ENCODE measurements at places on chromosomes 2 and 18. TPM values are rescaled to one million over a fixed set of nuclear protein-coding genes. Genes with fewer than 3 reads are reported as not detected.

DNA sequence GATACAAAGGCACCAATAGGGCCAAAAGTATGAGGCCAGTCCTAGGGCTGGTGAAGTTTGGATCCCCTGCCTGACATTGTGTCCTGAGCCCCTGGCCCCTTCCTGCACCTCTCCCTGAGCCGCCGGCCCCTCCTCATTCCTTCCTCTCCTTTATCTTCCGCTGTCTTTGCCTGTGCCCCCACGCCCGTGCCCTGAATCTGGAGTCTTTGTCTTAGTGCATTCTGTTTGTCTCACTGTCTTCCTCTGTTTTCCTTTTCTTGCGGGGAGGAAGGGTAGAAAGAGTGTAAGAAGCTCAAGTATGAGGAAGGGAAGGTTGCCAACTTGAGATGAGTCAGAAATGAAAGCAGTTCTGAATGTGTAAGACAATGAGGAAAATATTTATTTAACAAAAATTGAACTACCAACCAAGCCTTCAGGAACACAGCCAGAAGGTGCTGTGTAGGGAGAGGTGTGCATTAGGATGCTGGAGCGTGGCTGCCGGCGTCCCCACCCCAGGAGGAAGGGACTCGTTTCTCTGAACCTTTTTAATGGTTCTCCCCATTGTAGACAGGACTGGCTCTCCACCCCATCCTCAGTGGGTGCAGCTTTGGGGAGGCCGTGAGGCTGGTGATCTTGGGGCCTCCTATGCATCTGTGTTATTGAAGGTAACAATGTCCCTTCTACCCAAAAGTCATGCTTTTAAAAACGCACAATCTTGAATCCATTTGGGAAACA, 133.1 kb downstream of the NEDD4L start:
- no peaks in the 10 kb centered on the region for H3K27me3 ChIP-seq
- no peak overlapping the region for H3K4me3 ChIP-seq
- H3K4me1 ChIP-seq, result peaks cover 9% of the 10 kb centered on the region
- H3K27ac ChIP-seq, result no peak overlapping the region
- H3K36me3 ChIP-seq, result no peaks in the 10 kb centered on the region

GRCh38 chr2:132676999-132677398, 7.0 kb upstream of the LYPD1 start:
- no peaks in the 10 kb centered on the region for H3K4me1 ChIP-seq
- no peaks in the 10 kb centered on the region for H3K27me3 ChIP-seq
- H3K4me3 ChIP-seq, result no peak overlapping the region
- no peaks in the 10 kb centered on the region for H3K36me3 ChIP-seq
- no peak overlapping the region for H3K27ac ChIP-seq

- no peak for DNase-seq
- H3K27ac ChIP-seq, result no peak overlapping the region
- H3K4me3 ChIP-seq, result no peak overlapping the region
- H3K36me3 ChIP-seq, result no peaks in the 10 kb centered on the region
- H3K4me1 ChIP-seq, result no peaks in the 10 kb centered on the region
Observed at GRCh38 chr2:225493420-225494099, 94.0 kb downstream of the NYAP2 start.

The KLHL14 gene
- 0.21 TPM for total RNA-seq

DNA sequence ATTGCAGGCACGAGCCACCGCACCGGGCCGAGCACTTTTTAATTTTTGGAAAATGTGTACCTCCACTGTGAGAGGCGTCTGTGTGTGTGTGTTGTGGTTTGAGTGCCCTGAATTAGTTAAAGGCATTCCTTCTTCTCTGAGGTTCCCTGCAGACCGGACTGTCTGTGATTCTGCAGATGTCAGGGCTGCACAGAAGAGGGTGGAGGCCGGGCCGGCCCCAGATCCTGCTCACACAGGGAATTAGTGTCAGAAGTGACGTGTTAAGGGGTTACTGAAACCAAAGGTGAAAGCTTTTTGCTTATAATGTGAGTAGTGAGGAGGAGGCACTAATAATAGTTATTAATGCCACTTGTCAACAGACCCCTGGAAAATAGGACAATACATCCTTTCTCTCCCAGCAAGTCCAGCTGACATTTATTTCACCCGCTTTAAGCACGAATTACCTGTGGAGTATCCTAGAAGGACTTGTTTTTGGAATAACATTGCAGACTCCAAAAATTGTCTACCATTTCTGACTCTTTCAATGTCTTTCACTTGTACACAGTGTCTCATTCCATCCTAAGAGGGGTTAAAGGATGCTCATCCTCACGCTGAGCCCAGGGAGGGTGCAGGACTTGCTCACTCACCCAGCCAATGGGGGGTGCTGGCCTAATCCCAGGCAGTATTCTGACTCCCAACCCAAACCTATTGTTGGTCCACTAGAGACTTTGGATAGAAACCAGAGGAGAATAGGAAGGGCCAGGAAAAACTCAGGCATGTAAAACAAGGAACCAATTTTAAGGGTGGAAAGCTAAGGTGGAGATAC, 16.2 kb downstream of the ARHGAP25 start:
- peak; percentile 1 for DNase-seq
- H3K27me3 ChIP-seq, result no peaks in the 10 kb centered on the region
- H3K4me3 ChIP-seq, result no peak overlapping the region
- no peak overlapping the region for H3K27ac ChIP-seq

The ANKRD23 gene
- total RNA-seq, result 8.6 TPM

The TMEFF2 gene
- not detected for total RNA-seq

The LRATD1 gene
- 1.3 TPM for total RNA-seq

GRCh38 chr2:24015562-24016375, 5.9 kb downstream of the MFSD2B start:
- H3K27ac ChIP-seq, result no peak overlapping the region
- H3K4me3 ChIP-seq, result no peak overlapping the region
- H3K4me1 ChIP-seq, result no peaks in the 10 kb centered on the region
- peaks cover 10% of the 10 kb centered on the region for H3K27me3 ChIP-seq

The GCA gene
- 32.2 TPM for total RNA-seq

The NTSR2 gene
- 4.2 TPM for total RNA-seq

- H3K4me3 ChIP-seq, result no peak overlapping the region
- H3K27me3 ChIP-seq, result no peaks in the 10 kb centered on the region
- H3K27ac ChIP-seq, result no peak overlapping the region
Observed at GRCh38 chr2:7844414-7844965, 837.4 kb upstream of the ID2 start.

DNA sequence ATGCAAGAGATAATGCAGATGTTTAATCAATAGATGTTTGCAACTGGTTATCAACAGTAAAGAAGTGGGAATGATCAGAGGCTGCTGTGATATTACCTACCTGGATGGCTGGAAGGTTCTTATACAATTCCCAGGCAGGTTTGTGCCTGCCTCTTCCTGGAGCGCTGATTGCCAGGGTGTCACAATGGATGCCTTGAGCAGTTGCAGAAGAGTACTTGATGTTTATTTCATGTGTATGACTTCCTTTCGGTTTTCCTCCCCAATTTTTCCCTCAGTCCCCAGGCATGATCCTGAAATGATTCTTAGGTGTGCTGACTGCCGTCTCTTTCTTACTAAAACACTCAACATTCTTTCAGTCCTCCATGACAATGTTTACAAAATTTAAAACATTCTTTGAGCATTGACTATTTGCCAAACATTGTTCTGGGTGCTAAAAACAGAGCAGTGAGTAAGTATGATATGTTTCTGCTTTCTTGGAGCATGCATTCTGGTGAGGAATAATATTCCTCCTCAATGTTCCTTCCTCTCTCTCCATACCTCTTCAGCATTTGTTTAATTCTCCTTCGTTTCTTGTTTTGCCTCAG, 416.6 kb upstream of the TRIB2 start:
- DNase-seq, result no peak
- H3K4me3 ChIP-seq, result no peak overlapping the region
- no peaks in the 10 kb centered on the region for H3K27me3 ChIP-seq
- H3K4me1 ChIP-seq, result no peaks in the 10 kb centered on the region
- H3K36me3 ChIP-seq, result no peaks in the 10 kb centered on the region

- no peaks in the 10 kb centered on the region for H3K27me3 ChIP-seq
- no peaks in the 10 kb centered on the region for H3K4me1 ChIP-seq
- H3K36me3 ChIP-seq, result no peaks in the 10 kb centered on the region
- H3K27ac ChIP-seq, result no peak overlapping the region
Observed at GRCh38 chr18:10304853-10305252, 149.6 kb upstream of the APCDD1 start.

The GKN1 gene
- total RNA-seq, result not detected

The GALR1 gene
- 0.42 TPM for total RNA-seq

The KDM3A gene
- total RNA-seq, result 56.3 TPM

DNA sequence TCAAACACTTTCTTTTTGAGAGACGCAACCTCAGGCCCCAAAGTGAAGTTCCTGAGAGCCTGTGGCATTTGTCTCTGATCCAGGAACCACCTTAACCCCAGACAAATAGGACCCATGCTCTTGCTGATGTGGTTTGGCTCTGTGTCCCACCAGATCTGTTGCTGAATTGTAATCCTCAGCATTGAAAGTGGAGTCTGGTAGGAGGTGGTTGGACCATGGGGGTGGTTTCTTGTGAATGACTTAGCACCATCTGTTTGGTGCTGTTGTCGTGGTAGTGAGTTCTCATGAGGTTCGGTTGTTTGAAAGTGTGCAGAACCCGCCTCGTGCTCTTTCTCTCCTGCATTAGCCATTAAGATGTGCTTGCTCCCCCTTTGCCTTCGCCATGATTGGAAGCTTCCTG, 252.6 kb downstream of the FAM210A start:
- no peaks in the 10 kb centered on the region for H3K4me1 ChIP-seq
- no peaks in the 10 kb centered on the region for H3K36me3 ChIP-seq
- H3K4me3 ChIP-seq, result no peak overlapping the region
- H3K27me3 ChIP-seq, result no peaks in the 10 kb centered on the region
- H3K27ac ChIP-seq, result no peak overlapping the region

DNA sequence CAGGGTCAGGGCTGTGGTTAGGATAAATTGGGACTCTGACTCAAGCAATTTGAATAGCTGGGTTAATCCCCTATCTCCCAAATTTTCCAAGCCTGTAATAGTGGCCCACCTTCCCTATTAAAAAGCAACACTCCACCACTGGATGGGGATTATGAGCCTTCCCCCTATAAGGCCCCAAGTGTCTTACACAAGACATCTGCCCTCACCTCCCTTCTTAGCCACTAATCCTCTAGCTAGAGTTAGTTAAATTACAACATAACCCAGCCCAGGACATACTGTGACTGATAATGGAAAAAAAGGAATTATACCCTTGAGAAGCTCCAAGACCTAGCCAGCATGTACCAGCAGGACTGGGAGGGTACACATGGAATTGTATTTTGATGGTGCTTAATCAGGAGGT, 190.4 kb downstream of the NRP2 start:
- H3K4me3 ChIP-seq, result no peak overlapping the region
- DNase-seq, result no peak
- H3K27ac ChIP-seq, result no peak overlapping the region
- no peaks in the 10 kb centered on the region for H3K4me1 ChIP-seq

DNA sequence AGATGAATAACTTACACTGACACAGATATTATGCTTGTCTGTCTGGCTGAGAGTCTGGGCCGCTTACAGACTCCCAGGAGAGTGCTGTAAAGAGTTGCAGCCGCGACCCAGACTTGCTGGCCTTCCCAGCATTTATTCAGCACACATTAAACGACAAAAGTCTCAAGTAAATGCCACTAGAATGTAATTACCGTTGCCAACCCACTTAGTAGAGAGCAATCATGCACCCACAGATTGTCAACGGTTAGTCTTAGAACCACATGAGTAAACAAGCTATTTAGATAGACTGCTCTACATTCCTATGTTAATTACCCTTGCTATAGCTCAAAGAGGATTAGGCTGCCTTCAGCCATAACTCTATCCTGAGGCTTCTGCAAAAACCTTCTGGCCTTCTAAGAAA, 47.8 kb upstream of the C2orf74 start:
- no peak for DNase-seq
- H3K27ac ChIP-seq, result no peak overlapping the region
- no peak overlapping the region for H3K4me3 ChIP-seq
- H3K4me1 ChIP-seq, result no peaks in the 10 kb centered on the region
- H3K36me3 ChIP-seq, result no peaks in the 10 kb centered on the region

The OR6B2 gene
- total RNA-seq, result 2.8 TPM

GRCh38 chr2:65765376-65765775, 333.0 kb upstream of the SPRED2 start:
- H3K27me3 ChIP-seq, result no peaks in the 10 kb centered on the region
- DNase-seq, result no peak
- H3K4me3 ChIP-seq, result no peak overlapping the region

GRCh38 chr2:223590964-223591363, 11.2 kb downstream of the SCG2 start:
- DNase-seq, result no peak
- no peaks in the 10 kb centered on the region for H3K27me3 ChIP-seq
- H3K4me1 ChIP-seq, result peaks cover under 1% of the 10 kb centered on the region

The ECEL1 gene
- 1.8 TPM for total RNA-seq

- peaks cover 21% of the 10 kb centered on the region for H3K4me1 ChIP-seq
- DNase-seq, result no peak
- no peaks in the 10 kb centered on the region for H3K36me3 ChIP-seq
- no peaks in the 10 kb centered on the region for H3K27me3 ChIP-seq
Observed at GRCh38 chr18:60191926-60192325, 180.6 kb downstream of the MC4R start.

GRCh38 chr2:8882094-8882493, 44.7 kb upstream of the KIDINS220 start:
- no peaks in the 10 kb centered on the region for H3K4me1 ChIP-seq
- H3K4me3 ChIP-seq, result no peak overlapping the region
- DNase-seq, result no peak
- peaks cover 4% of the 10 kb centered on the region for H3K36me3 ChIP-seq

GRCh38 chr2:230417436-230417835, 1.4 kb downstream of the SP100 start:
- H3K4me1 ChIP-seq, result peaks cover 3% of the 10 kb centered on the region
- DNase-seq, result no peak
- peak overlapping the region; percentile 63 for H3K4me3 ChIP-seq
- H3K27me3 ChIP-seq, result no peaks in the 10 kb centered on the region

The GKN2 gene
- not detected for total RNA-seq

DNA sequence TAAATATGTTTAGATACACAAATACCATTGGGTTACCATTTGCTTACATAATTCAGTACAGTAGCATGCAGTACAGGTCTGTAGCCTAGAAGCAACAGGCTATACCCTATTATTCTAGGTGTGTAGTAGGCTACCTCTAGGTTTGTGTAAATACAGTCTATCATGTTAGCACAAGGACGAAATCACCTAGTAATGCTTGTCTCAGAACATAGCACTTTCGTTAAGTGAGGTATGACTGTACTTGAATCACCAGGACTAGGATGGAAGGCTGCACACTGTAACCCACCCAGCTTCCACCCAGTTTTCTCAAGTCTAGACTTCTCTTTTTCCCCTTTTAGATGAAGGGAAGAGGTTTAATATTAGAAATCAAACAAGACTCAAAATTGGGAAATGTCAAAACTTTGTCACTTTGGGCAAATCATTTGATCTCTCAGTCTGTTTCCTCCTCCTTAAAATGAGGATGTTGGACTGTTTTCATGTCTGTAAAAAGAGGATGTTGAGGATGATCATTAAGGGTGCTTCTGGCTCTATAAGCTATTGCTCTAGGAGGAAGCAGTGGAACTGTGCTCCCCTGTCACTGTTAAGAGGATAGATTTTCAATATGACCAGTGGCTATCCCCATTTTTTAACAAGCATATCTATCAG, 3.7 kb upstream of the SOCS6 start:
- no peak overlapping the region for H3K4me3 ChIP-seq
- no peak for DNase-seq
- no peaks in the 10 kb centered on the region for H3K36me3 ChIP-seq
- H3K27me3 ChIP-seq, result no peaks in the 10 kb centered on the region

- DNase-seq, result no peak
- no peak overlapping the region for H3K4me3 ChIP-seq
- no peaks in the 10 kb centered on the region for H3K27me3 ChIP-seq
- H3K27ac ChIP-seq, result no peak overlapping the region
- no peaks in the 10 kb centered on the region for H3K4me1 ChIP-seq
- H3K36me3 ChIP-seq, result no peaks in the 10 kb centered on the region
Observed at GRCh38 chr2:218708086-218708485, 2.5 kb upstream of the TTLL4 start.

- no peaks in the 10 kb centered on the region for H3K36me3 ChIP-seq
- peak overlapping the region; percentile 18 for H3K27ac ChIP-seq
- H3K27me3 ChIP-seq, result no peaks in the 10 kb centered on the region
- peaks cover 21% of the 10 kb centered on the region for H3K4me1 ChIP-seq
- no peak for DNase-seq
Observed at GRCh38 chr2:33437297-33437696, 39.2 kb upstream of the RASGRP3 start.

Measured in tibial nerve (tissue), 4 donors.